KBM-7 (cell line): ENCODE measurements at places on chromosomes 5 and 9.

- no peak for DNase-seq
Measured at GRCh38 chr5:136080113-136080482, 51.3 kb downstream of the TGFBI start.

- DNase-seq = no peak
Measured at GRCh38 chr5:162372256-162372655, 304.7 kb downstream of the GABRG2 start.

DNA sequence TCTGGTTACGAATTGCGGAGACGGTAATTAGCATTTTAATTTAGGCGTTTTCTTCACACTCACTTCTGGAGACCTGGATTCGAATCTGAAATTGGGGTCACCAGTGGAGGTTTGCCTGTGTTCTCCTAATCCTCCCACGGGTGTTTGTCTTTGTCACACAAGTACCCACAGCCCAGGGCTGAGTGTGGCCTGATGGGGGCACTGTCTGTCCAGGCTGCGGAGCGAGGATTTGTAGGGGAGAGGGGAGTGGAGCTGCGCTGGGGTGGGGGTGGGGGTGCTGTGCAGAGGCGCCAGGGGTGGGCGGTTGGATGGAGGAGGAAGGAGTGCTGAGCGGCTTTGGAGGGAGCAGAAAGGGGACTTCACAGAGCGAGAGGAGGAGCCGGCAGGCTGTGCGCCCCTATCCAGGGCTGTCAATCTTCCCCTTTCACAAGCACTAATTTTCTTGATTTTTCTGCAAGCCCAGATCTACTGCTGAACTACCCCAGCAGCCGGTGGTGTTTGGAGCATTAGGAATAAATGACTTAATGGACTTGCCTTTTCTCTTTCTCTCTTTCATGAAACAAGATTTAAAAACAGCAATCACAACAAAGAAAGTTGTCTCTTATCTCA, 53.1 kb downstream of the TSPAN17 start:
- DNase-seq = no peak

DNA sequence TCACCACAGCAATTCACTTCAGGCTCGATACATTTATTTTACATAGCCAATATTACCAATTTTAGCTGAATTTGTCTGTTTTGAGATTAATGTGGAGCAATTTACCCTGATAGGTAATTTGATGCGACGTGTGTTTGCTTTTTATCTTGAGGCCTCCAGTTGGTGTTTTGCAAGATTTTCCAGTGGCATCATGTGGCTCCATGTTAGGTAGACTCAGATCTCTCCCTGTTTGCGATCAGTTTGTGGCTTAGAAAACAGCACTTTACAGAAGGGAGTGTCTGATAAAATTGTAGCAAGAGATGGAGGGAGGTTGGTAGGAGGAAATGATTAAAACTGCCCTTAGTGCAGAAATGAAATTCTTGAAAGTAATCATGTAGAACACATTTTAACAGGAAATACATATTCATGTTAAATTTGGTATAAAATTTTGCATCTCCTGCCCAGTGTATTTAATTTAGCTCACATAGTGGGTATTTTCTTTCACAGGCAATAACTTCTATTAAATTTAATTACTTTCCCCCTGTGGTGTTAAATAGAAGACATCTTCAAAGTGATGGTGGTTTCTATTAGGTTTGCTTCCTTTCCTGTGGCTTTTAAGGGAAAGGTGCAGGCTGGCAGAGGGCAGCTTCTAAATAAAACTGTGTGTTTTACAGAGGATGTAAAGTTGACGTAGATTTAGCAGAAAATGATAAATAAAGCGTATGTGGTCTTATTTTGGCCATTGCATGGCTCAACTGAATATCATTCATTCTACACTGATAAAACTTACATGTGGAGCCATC, 135.8 kb downstream of the KDM4C start:
- no peak for DNase-seq

DNA sequence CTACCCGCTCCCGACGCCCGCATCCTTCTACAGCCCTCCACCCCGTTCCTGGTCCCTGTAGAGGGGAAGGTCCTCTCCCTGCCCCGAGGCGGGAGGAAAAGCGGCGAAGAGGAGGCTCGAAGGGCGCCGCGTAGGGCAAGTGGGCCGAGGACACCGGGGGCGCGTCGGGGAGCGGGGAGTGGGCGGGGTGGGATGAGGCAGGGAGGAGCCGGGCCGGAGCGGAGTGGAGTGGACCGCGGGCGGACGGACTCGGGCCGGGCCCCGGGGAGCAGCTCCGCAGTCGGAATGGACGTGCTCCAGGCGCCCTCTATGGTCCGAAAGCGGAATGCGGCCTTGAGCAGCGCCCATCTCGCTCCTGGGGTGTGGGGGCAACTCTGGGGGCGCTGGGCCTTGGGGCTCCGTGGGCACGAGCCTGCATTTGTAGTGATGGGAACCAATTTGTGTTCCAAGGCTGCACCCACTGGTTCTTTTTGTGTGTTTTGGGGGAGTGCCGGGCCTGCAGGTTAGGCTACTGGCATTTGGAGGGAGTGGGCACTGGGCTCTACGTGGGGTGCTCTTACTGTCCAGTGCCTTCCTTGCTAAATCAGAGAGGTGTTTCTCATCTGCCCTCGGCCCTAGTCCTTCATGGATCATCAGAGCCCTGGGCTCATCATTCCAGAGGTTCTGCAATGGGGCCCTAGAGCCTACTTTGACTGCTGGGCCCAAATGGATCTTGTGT, 7.3 kb downstream of the IRX1 start:
- no peak for DNase-seq

DNA sequence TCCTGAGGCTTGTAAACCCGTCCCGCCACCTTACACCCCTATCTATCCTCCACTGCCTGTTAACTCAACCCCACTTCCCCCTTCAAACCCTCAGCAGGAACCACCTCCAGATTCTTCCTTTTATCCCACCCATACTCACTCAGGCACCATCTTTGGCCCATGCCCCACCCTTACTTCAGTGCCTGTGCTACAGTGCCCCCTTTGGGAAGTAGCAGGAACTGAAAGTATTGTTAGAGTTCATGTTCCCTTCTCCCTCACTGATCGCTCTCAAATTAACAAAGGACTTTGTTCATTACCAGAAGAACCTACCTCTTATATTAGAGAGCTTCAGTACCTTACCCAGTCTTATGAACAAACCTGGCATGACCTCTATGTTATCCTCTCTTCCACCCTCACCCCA, 92.2 kb upstream of the MOCS2 start:
- peak; percentile 38 for DNase-seq

DNA sequence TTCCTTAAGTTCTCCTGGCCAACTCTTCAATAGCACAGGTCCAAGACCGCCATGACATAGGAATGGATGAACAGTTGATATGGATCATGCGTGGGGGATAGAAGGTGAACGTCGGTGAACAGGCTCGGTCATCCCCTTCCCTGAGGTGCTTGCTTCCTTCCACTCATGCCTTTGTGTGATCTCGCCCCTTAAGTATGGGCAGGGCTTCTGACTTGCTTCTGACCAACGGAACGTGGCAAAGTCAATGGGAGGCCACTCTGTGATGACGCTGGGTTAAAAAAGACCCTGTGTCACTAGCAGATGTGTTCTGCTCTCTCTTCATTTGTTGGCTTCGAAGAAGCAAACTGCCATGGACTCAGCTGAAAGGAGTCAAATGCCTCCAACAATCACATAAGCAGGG, 240.5 kb upstream of the TUT7 start:
- no peak for DNase-seq

DNA sequence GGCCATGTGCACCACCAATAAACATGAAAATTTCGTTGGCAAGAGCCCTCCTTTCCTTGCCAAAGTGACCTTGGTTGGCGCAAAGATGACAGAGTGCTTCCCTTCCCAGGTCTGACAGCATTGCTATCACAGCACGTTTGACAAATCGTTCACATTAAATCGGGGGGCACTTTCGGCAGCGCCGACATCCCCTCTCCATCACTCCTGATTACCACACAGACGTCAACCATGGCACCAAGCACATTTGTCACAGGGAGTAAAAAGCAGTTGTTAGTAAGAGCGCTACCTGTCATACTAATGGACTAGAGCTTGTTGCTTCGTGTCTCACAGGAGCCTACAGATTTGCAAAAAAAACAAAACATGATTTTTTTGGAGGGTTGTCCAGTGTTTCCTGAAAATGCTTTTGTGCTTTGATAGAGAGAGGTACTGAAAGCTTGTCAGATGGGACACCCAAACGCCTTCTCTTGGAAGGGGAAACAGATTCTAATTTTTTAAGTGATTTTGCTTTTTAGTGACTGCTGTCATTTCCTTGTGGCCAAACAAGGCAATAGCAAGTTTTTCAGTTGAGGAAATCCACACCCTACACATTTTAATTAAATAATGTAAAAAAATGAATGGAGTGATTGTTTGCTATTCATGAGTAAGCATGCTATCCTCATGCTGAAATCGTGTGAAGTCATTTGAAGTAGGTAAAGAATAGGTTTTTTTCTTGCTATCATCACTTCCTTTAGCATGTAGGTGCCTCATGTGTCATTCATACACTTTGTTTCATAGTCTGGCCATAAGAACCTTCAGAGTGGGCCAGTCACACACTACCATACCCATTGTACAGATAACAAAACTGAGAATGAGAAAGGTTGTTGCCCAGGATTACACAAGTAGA, 682.8 kb upstream of the WWC1 start:
- DNase-seq = no peak

GRCh38 chr5:180034564-180034963, 37.0 kb downstream of the RNF130 start:
- DNase-seq = no peak

DNA sequence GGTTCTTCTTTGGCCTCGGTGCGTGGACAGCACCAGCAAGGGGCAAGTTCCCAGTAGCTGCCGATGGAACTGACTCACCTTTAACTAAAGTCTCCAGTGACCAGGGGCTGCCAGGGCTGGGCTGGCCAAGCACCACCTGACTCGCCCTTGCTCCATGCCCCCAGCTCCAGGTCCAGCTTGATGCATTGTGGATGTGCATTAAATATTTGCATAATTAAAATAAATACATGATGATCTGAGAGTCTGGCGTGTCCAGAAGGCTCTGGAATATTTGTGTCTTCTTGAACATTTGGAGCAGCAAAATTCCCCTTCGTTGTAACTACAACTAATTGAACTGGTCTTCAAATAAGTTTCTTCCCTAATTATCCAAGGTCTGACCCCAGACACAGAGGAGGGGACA, 9.5 kb upstream of the PRDM12 start:
- DNase-seq = no peak

- no peak for DNase-seq
Measured at GRCh38 chr5:63823583-63823982, 138.7 kb downstream of the HTR1A start.

GRCh38 chr5:123422433-123423277, 548 bp downstream of the CEP120 start:
- DNase-seq = peak; percentile 39

GRCh38 chr9:98797491-98797890, 1.1 kb upstream of the ANKS6 start:
- DNase-seq = no peak

DNA sequence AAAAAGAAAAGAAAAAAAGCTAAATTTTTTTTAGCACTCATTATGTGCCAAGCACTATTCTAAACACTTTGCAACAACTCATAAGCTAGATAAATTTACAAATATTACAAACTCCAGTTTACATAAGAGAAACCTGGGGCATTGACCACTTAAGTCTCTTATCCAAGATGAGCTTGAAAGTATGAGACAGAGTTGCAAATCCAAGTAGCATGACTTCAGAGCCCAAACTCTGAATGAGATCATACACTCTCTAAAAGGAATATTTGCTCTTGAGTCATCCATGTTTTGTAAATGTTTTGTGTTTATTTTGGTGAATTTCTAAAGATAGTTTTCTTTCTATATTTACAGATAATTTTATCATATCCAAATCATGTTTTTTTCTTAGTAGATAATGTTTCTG, 4.0 kb upstream of the SHOC1 start:
- no peak for DNase-seq

- no peak for DNase-seq
Measured at GRCh38 chr9:126671381-126671831, 57.7 kb downstream of the LMX1B start.

- no peak for DNase-seq
Measured at GRCh38 chr9:87602933-87603643, 105.4 kb downstream of the DAPK1 start.

- DNase-seq = no peak
Measured at GRCh38 chr9:121217609-121218292, 16.1 kb upstream of the RAB14 start.

- DNase-seq = no peak
Measured at GRCh38 chr9:84139296-84140070, 158.9 kb downstream of the RMI1 start.

DNA sequence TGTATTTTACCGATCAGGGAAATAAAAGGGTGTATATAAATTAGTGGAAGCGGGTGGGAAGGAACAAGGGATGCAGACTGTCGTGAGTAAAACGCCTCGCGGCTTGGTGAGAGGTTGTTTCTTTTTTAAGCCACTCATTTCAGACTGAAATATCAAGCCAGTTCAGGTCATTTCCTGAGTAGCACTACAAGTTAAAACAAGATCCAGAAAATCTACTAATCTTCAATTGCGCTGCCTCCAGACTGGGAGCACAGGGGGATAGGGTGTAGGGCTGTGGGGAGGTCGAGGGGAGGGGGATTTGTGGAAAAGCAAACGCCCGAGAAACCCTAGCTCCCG, 140.8 kb downstream of the TSSK1B start:
- DNase-seq = no peak

- peak; percentile 75 for DNase-seq
Measured at GRCh38 chr9:95316794-95317118, 753 bp downstream of the FANCC start.

DNA sequence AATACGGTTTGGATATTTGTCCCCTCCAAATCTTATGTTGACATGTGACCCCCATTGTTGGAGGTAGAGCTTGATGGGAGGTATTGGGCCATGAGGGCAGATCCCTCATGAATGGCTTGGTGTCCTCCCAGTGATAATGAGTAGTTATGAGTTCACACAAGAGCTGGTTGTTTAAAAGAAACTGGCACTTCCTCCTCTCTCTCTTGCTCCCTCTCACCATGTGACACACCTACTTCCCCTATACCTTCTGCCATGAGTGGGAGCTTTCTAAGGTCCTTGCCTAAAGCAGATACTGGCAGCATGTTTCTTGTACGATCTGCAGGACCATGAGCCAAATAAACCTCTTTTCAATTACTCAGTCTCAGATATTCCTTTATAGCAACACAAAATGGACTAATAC, 132.0 kb downstream of the PIK3R1 start:
- peak; percentile 63 for DNase-seq
